Activated naive CD8-positive, alpha-beta T cell treated with anti-CD3 and anti-CD28 coated beads for 36 hours (primary cell): ENCODE measurements at places on chromosomes 2 and 18.

- DNase-seq, result no peak
These were observed 226.1 kb downstream of the DOK6 start for GRCh38 chr18:69626643-69627242.

GRCh38 chr18:45657357-45658335 lies 42.4 kb downstream of the SLC14A2 start:
- no peak for DNase-seq

DNA sequence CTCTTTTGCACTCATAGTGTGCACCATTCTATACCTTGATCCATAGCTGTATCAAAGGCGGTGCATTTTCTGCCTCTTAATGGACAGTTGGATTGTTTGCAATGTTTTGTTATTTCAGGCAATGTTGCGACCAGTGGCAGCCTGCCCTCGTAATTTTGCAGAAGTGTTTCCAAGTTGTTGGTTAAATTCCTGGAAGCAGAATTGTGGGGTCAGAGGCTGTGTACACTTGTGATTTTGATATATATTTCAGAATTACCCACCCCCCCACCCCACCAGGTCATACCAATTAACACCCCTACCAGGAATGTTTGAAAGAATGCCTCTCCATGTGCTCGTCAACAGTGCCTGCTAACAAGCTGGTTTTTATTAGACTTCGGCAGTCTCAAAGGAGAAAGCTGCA lies 32.4 kb upstream of the IL1R1 start:
- no peak for DNase-seq

DNA sequence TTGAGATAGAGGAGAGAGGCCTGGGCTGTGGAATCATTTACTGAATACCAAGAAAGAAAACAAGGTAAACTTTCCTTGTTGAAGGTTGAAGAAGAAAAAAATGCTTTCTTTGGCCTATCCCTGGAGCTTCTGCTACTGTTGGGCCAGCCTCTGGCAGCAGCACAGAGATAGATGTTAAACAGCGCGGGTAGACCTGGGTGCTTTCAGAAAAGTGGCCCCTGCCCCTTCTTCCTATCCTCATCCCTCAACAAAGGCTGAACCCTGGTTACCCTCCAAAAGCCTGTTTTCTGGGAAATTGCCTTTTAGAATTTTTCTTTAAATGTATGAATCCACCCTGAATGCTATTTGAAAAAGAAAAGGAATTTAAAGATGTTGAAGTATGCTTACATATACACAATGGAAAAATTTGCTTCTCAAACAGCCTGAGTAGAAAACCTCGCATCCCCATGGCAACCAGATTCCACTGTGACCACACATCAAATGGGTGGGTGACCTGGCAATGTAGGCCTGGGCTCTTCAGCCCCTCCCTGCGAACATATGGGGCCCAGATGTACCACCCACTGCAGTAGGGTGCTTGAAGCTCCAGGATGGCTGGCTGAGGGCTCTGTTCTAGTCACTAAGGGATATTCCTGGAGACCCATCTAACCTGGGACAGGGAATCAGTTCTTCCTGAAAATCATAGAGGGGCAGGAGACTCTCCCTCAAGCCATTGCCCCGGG lies 23.4 kb upstream of the CHRNA1 start:
- DNase-seq, result peak; percentile 74

DNA sequence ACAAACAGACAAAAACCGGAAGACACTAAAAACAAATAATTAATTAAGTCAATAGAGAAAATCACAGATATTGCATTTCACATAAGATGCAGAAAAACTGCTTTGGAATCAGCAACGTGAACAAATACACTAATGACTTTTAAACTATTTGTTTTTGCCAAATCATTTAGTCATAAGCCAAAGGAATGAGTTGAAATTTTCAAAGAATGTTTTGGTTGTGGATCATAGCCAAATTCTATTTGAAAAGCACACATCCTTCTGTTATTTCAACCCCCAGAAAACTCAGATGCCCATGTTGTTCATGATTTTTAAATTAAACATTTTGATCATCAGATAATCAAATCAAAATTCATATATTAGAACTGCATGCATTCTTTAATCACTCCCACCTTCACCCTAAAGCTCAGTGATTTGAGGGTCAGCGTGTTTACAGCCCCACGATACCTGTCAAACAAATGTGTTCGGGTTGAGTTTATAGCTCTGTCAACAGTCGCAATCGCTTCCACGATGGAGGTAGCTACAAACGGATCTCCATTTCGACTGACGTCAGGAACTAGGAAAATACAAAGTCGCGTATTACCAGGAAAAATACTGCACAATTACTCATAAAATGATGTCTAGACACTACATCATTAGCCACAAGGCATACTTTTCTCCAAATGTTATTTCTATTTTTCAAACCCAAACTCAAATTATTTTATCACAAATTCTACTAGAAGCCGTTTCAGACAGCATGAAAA lies 90.2 kb downstream of the PXDN start:
- DNase-seq, result no peak

DNA sequence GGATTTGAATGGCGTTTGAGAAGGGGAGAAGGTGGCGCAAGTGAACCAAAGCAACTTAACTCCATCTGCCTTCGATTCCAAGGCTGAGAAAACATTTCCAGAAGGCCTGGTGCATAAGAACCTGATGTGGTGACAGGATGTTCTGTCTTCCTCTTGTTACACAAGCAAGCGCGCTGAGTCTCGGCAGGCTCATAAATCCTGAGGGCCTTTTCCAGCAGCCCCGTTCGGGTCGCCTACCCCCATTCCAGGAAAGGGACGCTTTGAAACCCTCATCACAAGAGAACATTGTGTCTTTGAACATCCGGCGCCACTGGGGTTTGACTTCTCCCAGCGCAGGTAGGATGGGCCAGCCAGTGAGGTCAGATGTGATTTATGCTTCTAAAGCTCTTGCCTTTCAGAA lies 403.5 kb downstream of the SETBP1 start:
- no peak for DNase-seq

GRCh38 chr2:47964722-47965434 lies 58.6 kb upstream of the FBXO11 start:
- DNase-seq, result no peak

- DNase-seq, result no peak
These were observed 25.1 kb downstream of the DNPEP start for GRCh38 chr2:219362524-219363164.

- no peak for DNase-seq
These were observed 182.7 kb upstream of the EPC2 start for GRCh38 chr2:148461876-148462275.

GRCh38 chr2:106953236-106953635 lies 67.3 kb upstream of the ST6GAL2 start:
- DNase-seq, result no peak

- no peak for DNase-seq
These were observed 122.2 kb downstream of the BIRC6 start for GRCh38 chr2:32478889-32479620.

- no peak for DNase-seq
These were observed 456 bp downstream of the LRP1B start for GRCh38 chr2:142130111-142131009.

- DNase-seq, result no peak
These were observed 123.4 kb downstream of the LAMA1 start for GRCh38 chr18:6994056-6994770.

DNA sequence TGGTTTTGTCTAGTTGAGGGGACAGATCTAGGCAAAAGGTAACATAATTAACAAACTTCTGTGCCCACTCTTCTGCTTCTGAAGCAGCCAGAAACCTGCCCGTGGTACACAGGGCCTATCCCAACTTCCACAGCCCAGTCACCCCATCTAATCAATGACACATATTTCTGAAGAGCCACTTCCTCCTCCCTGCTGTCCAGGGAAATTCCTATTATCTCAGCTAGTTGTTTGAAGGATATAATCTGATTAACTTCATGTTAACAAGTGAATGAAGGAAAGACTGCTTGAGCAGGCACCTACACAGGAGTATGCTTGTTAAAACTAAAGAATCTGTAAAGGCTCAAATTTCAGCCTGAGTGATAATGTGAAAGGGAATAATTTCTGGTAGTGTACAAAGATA lies 61.4 kb downstream of the CCDC148 start:
- DNase-seq, result no peak

GRCh38 chr18:35345460-35345921 lies 1.3 kb upstream of the ZNF24 start:
- no peak for DNase-seq

DNA sequence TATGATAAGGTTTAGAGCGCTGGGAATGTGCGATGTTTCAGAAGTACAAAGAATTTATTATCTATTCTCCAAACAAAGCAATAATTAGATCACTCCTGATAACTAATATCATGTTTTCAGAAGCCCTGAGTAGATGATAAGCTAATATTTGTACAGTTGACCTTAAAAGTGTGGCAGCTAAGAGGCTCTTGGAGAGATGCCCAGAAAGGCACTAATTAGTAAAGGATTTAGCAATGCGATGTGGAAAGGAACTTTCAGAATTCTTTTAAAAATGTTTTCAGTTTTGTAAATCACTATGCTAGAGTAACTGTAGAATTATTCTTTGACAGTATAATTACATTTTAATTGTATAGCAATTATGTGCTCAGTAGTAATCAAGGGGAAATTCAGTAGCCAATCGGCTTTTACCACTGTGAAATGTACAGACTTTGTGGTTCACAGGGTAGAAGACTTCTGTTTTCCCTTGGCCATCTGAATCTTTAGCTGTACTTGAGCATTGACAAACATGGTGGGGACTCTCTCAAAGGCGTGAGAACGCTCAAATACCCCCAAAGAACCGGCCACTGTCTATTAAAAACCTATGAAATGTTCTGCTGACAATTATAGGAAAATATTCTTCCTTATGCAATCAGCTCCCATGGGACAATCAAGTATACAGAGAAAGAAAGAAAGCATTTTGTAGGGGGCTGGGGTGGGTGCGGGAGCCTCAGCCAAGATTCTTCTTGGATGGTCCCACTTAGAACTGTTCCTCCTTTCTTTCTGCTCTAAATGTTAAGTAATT lies 262.8 kb upstream of the AGAP1 start:
- DNase-seq, result no peak

- DNase-seq, result no peak
These were observed 36.4 kb upstream of the FOSL2 start for GRCh38 chr2:28356095-28356911.

DNA sequence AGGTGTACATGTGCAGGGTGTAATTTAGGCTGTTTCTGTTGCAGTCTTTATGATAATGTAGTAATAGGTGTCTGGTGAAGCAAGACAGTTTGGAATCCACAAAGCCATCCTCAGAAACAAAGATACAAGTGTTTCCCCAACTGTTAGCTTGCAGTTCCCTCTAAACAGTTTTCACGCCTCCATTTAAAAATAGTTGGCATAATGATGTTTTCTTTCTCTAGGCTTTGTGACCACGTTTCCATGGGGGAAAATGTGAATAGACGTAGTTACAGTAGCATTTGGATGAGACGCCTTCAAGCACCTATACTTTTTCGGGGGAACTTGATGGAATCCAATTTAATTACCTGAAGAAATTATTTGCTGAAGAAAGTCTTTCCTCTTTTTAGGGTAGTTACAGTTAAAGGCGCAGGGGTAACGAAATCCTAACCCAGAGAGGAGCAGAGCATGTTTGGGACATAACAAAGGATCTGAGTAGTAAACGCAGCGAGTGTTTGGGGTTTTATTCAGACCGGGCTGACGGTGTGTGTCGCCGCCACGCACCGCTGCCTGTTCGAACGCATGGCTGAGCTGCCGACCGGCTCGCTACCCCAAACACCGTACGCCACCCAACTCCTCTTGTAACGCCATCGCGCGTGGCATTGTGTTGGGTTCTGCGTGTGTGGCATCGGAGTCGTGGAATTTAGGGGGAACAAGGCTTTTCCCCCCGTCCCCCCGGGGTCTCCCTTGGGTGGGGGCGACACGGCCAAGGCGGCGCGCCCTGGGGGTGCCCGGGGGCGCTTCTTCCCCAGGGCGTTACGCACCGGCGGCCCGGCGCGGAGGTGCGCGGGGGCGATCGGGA lies 681 bp upstream of the NRP2 start:
- no peak for DNase-seq

- no peak for DNase-seq
These were observed 255.9 kb downstream of the TXNL1 start for GRCh38 chr18:56382541-56382940.

- DNase-seq, result no peak
These were observed 157.0 kb upstream of the TNP1 start for GRCh38 chr2:217016796-217017419.

- DNase-seq, result no peak
These were observed 1.1 kb downstream of the DCC start for GRCh38 chr18:52341103-52341432.

DNA sequence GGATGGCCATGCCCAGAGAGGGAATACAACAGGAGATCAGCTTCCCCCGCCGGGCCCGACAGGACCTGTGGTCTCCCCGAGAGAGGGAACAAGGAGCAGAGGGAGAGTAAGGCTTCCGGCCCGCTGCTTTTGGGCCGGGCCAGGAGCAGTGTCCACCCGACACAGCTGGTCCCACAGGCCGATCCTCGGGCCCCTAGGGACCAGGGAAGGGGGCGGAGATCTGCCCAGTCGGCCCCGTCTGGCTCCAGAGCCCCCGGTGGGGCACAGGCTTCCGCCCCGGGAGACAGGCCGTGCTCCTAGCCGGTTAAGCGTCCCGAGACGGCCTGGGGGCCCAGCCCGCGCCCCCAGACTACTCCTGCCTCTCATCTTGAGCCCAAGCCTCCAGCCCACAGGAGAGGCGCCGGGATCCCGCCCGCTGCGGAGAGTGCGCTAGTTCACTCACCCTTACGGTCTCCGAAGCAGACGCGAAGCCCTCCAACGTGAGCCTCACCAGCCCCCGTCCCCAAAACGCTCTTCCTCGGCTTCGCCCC lies at the start of gene MCFD2:
Gene MCFD2, minus strand, starts transcription at position 526 of the 530 bp plus-strand sequence. CDS start 6,635 bp downstream, outside the sequence.
- no peak for DNase-seq

GRCh38 chr18:5395860-5396448 lies 100.4 kb upstream of the ZBTB14 start:
- DNase-seq, result no peak

DNA sequence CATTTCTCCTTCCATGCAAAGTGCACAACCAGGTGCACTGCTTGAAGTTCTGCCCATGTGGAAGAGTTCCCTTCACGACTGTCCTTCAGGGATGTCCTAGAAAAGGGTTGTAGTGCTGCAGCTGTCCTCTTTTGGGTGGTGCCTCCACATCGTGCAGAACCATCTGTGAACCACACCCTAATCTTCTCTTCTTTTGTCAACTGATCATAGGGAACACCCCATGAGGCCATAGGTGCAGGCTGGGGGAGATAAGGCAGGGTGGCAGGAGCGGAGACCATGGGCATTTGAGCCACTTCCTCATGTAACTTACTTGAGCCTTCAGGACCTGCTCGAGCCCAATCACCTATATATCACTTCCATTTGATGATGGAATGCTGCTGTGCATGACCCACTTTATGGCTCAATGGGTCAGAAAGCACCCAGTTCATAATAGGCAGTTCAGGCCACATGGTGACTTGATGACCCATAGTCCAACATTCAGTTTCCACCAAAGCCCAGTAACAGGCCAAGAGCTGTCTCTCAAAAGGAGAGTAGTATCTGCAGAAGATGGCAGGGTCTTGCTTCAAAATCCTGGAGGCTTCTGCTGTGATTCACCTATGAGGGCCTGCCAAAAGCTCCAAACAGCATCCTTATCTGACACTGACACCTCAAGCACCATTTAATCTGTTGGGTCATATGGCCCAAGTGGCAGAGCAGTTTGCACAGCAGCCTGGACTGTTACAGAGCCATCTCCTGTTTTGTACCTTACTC lies 84.7 kb upstream of the CYRIA start:
- DNase-seq, result no peak
